ENCODE measurements at places on chromosomes 2 and 18.

GRCh38 chr18:23951206-23951605 is 63.3 kb upstream of the TTC39C start:
- no peak for DNase-seq

GRCh38 chr2:122627388-122627787 is 871.9 kb downstream of the TSN start:
- no peak for DNase-seq

GRCh38 chr2:23134726-23135125 is 250.3 kb upstream of the KLHL29 start:
- DNase-seq: no peak

DNA sequence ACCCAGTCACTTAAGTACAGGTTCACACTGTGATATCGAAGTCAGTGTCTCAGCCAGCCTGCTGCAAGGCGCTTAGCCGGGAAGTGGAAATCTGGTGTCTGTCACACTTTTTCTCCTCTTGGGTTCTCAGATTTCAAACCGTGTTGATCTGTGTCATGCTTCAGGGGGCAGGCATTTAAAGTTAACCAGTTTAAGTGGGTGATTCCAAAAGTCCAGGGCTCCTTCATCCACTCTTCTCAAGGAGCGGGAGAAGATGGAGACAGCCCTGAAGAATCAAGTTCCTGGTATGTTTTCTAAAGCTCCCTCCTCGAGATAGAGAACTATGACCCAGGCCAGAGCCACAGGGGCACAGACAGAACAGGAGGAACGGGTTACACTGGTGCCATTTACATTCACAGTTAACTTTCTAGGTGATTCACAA is 331.7 kb downstream of the GBX2 start:
- DNase-seq: no peak

- DNase-seq: peak; percentile 8
Measured at GRCh38 chr18:41761333-41762018, 193.6 kb upstream of the PIK3C3 start.

DNA sequence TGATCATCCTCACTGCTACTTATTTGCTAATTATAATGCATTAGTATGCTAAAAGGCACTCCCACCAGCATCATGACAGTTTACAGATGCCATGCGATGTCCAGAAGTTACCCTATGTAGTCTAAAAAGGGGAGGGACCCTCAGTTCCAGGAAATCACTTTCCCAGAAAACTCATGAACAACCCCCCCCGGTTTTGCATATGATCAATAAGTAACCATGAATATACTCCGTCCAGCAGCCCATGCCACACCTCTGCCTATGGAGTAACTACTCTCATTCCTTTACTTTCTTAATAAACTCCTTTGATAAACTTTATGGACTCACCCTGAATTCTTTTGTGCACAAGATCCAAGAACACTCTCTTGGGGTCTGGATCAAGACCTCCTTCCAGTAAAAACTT is 86.8 kb downstream of the MALT1 start:
- no peak for DNase-seq

- DNase-seq: no peak
Measured at GRCh38 chr18:76488190-76488589, 6.9 kb downstream of the ZNF516 start.

Measured in DMS153 (cell line).